Stimulated activated CD8-positive, alpha-beta memory T cell treated with anti-CD3 and anti-CD28 coated beads, Interleukin-7, amount 100 ng/mL, for 1 hour (primary cell): ENCODE measurements at places on chromosomes 3 and 15.

DNA sequence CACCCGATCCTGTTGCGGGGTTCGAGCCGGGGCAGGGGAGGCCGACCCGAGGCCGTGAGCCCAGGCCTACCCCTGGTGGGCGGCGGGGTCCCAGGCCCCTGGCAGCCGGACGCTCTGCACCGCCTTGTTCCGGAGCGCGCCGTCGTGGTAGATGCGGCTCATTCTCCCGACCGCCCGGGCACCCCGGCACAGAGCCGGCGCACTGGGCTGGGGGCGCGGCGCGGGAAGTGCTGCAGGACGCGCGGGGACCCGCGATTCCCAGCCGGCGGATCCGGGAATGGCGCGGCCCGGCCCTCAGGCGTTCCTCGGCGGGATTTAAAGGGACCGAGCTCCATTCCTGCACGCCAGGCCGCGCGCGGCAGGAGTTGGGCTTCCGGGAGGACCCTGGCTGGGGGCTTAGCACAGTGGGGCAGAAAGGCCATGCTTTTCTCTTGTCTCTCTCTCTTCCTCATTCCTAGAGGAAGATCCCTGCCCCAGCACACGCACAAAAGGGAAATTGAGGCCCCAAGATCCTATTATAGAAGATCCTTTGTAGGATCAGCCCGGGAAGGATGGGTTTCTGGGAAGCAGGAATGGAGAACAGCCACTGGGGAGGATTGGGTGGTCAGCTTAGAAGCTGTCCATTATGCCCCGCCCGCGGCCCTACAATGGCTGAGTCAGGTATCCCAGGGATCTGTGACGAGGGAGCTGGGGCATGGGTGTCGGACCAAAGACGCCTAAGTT is at the start of gene ARPIN:
Gene ARPIN (minus strand): TSS at position 279 of the 723 bp plus-strand sequence. CDS start 117 bp downstream, at position 162.
- no peak for DNase-seq

GRCh38 chr15:66587020-66587419 is 21.2 kb upstream of the LCTL start:
- DNase-seq: no peak

DNA sequence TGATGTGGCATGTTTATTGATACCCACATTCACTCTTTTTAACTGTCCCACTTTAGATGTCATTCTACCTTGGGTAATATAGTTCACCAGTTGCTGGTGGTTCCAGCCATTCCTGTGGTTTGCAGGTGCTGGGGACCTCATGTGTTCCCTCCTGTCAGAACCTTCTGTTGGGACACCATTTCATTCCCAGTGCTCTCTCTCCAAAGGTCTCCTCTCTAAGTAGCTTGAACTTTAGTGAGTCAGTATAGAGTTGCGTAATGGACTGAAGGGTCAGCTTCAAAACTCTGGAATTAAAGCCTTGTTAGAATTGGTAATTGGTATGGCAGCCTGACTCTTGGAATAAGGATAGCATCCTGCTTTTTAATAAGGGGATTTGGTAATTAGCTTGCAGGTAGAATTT is 108.5 kb downstream of the PLCL2 start:
- DNase-seq: no peak

DNA sequence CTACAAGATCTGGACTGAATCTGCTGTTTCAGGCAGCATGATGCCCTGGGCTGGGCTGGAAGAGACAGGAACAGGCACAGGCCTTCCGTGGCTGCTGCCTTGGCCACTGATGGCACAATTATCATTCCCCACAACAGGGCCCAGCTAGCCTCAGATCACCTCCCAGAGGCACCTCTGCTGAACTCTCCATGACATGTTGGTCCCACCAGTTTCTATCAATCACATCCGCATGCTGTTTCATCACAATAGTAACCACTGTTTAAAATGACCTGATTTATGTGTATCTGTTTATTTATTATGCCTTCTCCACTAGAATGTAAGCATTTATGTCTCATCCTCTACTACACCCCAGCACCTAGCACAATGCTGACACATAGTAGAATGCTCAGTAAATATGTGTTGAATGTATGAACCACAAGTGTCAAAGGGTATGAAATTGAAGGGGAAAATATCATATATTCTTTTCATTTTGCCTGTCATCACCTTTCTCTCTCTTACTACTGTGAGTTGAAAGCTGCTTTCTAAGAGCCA is 32.7 kb upstream of the ZBTB38 start:
- no peak for DNase-seq

- no peak for DNase-seq
These were observed 176.0 kb upstream of the SLC24A5 start for GRCh38 chr15:47944637-47945288.

GRCh38 chr3:110710156-110710555 is 361.5 kb upstream of the NECTIN3 start:
- DNase-seq: no peak

DNA sequence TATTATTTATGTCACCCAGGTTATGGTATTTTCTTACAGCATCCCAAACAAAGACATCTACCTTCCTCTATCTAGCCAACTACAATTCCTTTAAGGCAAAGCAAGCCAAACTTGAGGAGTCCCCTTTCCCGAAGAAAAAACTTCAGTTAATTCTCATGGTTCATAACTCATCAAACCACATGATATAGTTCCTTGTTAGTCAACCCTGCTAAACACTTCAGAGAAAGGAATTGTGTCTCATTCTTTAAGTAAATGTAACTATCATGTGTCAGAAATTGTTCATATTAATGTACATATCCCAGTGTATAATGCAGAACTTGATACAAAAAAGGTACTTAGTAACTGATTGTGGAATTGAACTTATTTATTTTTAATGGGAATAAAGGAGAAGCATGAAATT is 44.4 kb downstream of the ST3GAL6 start:
- no peak for DNase-seq

DNA sequence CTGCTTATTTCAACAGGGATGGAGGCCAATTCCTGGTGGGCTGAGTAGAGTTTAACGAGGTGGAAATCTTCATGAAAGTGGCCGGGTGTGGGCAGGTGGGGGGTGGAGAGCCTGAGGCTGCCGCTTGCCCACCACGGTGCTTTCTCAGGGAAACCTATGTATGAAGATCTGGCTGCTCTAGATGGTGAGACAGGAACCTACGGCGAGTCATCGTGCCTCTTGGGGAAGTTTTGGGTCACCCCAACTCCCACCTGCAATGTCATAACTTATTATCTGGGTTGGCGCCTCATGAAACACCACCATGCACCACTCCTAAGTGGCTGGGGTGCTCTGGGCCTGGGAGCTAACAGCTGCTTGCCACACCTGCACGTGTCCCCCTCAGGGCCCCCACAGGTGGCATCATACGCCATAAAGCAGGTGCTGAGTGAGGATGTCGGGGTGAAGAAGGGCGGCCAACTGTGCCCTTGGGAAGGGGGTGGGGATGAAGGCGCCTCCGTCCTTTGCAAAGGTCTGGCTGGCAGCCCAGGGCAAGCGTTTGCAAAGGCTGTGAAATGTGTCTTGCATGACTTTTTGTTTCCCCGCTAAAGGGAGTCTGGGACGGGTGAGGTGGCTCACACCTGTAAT is 27.9 kb upstream of the SNRPA1 start:
- DNase-seq: no peak

- DNase-seq: no peak
These were observed 49.3 kb downstream of the FBLN2 start for GRCh38 chr3:13598201-13598600.
